ENCODE measurements at places on chromosomes 1 and 21.
A peak's percentile ranks its signal among the peaks of the same experiment; 100 is the strongest.

- DNase-seq: no peak
Measured at GRCh38 chr1:50531601-50532000, 108.4 kb upstream of the DMRTA2 start.

DNA sequence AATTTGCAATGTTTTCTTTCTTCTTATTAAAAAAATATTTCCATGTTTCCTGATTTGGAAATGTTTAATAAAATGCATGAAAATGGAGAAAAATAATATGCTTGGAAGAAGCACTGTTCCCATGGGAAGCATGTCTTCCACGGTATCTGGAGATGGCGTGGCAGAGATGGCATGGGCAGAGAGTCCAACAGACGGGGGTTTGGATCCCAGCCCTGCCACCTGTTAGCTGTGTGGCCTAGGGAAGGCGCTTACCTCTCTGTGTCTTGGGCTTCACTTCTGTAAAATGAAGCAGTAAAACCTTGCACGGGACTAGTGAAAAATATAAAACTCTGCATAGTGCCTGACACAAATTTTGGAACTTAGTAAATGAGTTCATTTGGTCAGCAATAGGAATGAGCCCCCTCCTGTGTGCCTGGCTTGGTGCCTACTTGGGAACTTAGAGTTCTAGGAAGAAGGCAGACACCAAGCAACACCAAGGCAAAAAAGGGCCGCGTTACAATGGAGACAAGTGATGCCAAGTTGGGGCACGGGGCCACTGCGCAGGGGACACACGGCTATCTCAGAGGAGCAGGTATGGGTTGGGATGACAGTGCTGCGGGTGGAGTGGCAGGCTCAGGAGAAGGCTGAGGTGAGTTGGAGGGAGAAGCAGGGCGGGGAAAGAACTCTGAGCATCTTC lies 124.2 kb downstream of the KCNN3 start:
- no peak for DNase-seq

GRCh38 chr1:200561856-200562214 lies 58.7 kb downstream of the KIF14 start:
- no peak for DNase-seq

DNA sequence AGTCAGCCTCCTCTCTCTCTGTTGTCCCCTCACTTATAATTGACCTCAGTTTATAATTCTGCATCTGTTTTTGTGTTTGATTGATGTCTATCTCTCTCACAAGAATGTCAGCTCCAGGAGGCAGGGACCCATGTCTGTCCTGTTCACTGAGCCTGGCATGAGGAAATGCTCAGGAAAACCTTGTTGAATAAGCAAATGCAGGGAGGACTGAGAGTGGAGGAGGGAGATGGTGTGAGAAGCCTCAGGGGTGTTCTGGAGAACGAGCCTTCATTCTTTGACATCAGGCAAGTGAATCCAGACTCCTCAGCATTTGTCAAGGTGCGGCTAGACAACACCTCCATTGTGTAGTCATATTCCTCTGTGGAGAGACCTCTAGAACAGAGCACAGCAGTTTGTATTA lies 45.5 kb downstream of the MAN1C1 start:
- no peak for DNase-seq

- DNase-seq: no peak
Measured at GRCh38 chr1:153799566-153800465, 24.6 kb downstream of the SLC27A3 start.

- no peak for DNase-seq
Measured at GRCh38 chr1:93592551-93592949, 89.1 kb downstream of the BCAR3 start.

DNA sequence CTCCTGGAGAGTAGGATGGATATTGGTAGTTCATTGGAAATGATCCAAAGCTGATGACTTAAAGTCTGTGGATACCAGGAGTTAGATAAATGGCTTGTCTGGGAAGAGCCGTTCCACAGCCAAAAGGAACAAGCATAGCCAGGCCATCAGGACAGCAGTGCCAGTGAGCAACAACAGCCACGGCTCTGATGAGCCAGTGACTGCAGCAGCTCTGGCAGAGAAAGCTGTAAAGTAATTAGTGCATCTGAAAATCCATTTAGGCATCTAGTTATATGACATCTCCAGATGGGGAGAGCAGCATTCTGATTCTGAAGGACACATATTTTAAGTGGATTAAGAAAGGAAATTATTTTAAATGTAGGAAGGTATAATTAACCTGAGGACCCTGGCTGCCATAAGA lies 256.2 kb upstream of the PLXNA2 start:
- DNase-seq: no peak

GRCh38 chr1:177048314-177049069 lies 116.0 kb downstream of the ASTN1 start:
- no peak for DNase-seq

DNA sequence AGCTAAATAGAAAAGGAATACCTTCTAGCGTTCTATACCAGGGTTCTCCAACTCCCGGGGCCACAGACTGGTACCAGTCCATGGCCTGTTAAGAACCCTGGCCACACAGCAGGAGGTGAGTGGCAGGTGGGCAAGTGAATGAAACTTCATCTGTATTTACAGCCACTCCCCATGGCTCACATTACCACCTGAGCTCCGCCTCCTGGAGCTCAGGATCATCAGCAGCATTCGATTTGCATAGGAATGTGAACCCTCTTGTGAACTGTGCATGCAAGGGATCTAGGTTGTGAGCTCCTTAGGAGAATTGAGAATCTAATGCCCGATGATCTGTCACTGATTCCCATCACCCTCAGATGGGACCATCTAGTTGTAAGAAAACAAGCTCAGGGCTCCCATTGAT lies 107.3 kb downstream of the KAZN start:
- no peak for DNase-seq

DNA sequence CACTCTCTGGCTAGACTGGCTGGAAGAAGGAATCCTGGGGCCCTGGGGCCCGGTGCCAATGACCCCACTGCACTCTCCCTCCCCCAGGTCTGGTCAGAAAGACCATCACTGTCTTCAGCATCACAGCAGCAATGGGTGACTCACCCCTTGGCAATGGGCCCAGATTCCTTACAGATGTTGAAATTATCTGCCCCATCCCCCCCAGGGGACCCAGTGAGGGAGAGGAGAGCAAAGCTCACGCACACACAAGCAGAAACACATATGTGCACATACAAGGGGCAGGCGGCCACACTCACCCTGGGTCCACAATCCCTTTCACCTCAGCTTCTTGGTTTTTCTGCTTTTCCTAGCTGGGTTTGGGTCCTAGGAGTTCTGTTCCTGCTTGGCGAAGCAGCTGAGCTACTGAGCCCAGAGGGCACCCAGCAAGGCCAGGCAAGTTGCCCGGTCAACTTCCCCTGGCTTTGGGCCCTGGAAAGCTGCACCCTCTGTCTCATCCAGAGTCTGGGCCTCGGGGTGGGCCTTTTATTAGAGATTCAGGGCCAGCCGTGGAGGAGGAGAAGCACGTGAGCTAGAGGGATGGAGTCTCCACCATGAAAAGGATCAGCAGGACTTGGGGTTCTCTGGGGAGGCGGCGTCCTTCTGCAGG lies 2.6 kb downstream of the COL16A1 start:
- DNase-seq: peak; percentile 97

DNA sequence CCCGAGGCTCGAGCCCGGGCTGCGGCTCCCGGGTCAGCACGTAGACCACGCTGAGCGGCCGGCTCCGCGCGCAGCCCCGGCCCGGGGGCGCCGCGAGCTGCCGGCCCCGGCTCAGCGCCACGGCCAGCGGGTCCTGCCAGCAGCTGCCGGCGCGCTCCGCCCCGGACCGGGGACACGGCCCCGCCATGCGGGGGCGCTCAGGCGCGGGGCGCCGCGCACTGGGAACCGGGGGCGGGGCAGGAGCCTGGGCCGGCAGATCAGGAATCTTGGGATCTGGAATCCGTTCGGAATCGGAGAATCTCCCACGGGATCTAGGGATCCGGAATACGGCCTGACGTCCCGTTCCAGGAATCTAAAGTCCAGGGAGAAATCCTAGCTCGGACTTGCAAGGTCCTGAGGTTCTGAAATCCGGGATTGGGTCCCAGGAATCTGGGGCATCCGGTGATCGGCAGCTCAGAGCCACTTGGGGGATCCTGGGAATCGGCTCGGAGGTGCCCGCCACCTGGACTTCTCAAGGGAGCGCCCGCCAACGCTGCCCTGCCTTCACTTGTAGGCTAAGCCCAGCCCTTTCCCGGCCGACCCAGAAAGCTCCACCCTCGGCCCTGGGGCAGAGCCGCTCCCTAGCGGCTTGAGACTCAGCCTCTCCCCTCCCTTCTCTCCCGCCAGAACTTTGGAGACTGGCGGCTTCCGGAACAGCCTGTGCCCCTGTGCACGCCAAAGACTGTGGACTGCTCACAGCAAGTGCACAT lies at the start of gene MAP3K6:
Gene MAP3K6, minus strand, starts transcription at position 551 of the 749 bp plus-strand sequence. Its CDS starts 364 bp downstream, at position 187.
- peak; percentile 92 for DNase-seq

GRCh38 chr1:160086456-160086892 lies 5.1 kb downstream of the KCNJ9 start:
- DNase-seq: no peak

- DNase-seq: peak; percentile 5
Measured at GRCh38 chr1:15311880-15312279, 64.9 kb downstream of the FHAD1 start.

- no peak for DNase-seq
Measured at GRCh38 chr1:167272369-167272957, 51.8 kb downstream of the POU2F1 start.

DNA sequence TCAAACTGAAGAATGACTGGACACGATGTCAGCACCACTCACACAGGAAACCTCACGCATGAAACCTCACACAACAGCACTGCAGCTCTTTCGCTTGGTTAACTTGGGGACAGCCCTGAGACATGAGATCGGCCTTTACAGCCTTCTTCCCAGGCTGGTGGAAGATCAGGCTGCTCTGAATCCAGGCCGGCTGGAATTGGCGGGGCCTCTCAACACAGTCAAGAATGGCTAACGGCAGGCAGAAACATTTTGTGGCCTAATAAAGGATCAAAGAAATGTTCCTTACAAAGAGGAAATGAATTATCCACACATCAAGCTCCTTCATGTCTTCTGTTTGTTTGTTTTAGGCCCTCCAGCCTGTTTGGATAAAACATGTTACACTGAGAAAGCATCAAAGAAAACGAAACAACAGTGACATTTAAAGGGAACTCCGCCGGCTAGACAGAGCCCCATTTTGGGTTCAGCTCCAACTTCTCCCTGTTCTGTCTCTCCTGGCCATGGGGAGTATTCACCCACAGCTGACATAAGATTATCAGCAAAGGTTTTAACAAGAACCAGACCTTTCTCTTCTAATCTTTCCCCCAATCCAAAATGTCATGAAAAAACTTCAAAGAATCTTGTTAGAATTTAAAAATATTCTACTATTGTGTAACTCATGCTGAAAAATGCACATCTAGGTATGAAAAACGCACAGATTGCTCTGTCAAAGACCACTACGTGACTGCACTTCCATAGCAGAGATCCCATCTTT lies 131.2 kb downstream of the SLC45A1 start:
- no peak for DNase-seq

DNA sequence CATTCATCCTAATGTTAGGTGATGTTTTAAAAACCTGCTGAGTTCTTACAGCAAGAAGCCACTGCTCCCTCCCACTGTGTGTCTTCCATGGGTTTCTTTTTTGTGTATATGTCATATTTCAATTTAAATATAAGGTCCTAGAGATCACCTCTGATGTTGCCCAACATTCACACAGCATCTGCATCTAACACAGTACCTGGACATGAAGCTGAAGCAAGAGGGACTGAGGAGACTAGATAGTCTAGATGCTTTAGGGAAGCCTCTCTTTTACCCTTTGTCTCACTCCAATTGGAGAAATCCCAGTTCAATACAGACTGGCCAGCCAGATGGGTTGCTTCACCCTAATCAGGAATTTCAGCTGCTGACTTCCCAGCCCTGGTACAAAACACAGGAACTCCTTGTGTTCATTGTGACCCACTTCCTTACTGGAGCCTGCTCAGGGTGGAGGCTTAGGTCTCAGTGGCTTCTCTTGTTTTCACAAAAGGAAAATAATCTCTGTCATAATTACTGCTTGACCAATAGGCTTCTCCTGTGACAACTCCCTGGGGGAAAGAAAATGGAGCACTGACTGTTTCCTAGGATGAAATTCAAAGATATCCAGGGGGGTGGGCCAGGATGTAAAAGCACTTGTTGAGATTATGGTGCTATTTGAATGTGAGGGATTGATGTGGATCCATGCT lies 17.3 kb downstream of the BTG2 start:
- DNase-seq: no peak

DNA sequence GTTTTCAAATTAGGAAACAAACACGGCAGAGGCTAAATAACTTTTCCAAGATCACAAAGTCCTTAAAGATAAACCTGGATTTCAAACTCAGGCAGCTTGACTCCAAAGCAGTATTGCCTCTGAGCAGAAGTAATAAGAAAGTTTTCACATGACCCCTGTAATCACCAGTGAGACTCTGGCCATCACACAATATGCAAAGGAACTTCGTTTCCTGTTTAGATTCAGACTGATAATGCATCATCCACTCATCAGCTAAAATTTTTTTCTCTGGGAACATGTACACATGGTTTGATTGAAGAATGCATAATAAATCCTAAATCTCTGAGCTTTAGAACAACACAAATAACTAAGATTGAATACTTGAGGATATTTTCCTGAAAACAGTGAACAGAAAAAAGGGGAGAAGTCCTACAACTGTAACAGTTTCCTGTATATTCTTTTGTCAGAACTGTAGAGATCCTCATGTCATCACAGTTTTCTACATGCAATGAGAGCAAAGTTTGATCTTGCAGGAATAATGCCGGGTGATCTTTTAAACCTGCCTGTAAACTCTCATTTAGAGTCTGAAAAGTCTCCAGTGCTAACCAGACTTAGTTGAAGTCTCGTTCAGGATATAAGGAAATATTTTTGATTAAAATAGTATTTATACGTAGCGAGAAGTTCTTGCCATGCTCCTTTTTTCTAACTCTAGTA lies 225.3 kb downstream of the SPATA17 start:
- no peak for DNase-seq

DNA sequence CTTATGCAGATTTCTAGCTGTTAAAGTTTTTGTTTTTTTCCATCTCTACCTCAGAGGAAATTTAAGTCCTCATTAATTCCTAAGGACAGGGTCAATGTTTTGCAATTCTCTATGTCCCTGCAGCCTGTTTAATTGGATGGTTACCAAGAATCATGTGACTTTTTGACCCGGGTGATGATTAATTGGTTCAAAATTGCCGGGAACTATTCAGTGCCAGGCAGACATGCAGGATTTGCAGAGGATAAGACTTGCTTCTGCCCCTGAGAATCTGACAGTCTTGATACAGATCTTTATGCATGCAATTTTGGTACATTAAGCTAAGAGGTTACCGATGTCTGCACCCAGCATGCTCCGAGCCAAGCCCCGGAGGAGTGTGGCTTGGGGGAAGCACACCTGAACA lies 87.9 kb downstream of the PLPP3 start:
- DNase-seq: no peak

- DNase-seq: peak; percentile 56
Measured at GRCh38 chr1:168136709-168137514, at the start of gene GPR161. TSS of gene GPR161 (minus strand) at chr1:168136930. CDS start at chr1:168104850, 32,080 bp downstream.

GRCh38 chr1:160219062-160219929 lies 14.1 kb downstream of the PEA15 start:
- DNase-seq: peak; percentile 58

- no peak for DNase-seq
Measured at GRCh38 chr1:180096584-180097325, 57.9 kb upstream of the QSOX1 start.

DNA sequence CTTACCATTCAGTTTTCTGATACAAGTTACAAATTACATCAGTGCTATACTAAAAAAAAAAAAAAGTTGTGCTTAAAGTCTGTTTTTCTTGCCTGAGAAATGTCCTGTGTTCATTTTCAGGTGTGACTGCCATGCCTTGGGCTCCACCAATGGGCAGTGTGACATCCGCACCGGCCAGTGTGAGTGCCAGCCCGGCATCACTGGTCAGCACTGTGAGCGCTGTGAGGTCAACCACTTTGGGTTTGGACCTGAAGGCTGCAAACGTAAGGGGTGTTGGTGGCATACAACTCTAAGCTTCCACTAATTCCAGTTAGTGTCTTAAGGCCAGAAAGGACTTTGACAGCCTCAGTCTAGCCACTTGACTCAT lies 60.1 kb upstream of the LAMC2 start:
- no peak for DNase-seq

Measured in MG63 (cell line).